Activated T-cell treated with anti-CD3 and anti-CD28 coated beads, Interleukin-2, amount 50 U/mL, for 72 hours (primary cell): ENCODE measurements at places on chromosomes 2 and 18. TPM values are rescaled to one million over a fixed set of nuclear protein-coding genes. Genes with fewer than 3 reads are reported as not detected.

Gene DLX1
- total RNA-seq = 0.24 TPM

Gene ITGA4
- 47.5 TPM for total RNA-seq

- peaks cover 37% of the 10 kb centered on the region for H3K4me1 ChIP-seq
- H3K36me3 ChIP-seq = no peaks in the 10 kb centered on the region
- no peaks in the 10 kb centered on the region for H3K27me3 ChIP-seq
Measured at GRCh38 chr2:239201884-239202283, 198.9 kb downstream of the HDAC4 start.

- H3K27ac ChIP-seq = no peak overlapping the region
- H3K4me3 ChIP-seq = no peak overlapping the region
- H3K36me3 ChIP-seq = peaks cover 11% of the 10 kb centered on the region
Measured at GRCh38 chr2:237552908-237553307, 13.5 kb upstream of the PRLH start.

DNA sequence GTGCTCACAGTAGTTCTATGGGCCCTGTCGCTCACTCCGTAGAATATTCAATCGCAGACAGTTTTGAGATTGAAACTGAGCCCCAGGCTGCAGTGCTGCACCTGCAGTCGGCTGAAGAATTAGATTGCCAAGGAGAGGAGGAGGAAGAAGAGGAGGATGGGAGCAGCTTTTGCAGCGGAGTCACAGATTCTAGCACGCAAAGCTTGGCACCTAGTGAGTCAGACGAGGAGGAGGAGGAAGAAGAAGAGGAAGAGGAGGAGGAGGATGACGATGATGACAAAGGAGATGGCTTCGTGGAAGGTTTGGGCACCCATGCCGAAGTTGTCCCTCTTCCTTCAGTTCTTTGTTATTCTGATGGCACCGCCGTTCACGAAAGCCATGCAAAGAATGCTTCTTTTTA is 115.2 kb downstream of the GALNT3 start:
- H3K36me3 ChIP-seq = no peaks in the 10 kb centered on the region
- no peak overlapping the region for H3K27ac ChIP-seq
- peaks cover 2% of the 10 kb centered on the region for H3K27me3 ChIP-seq
- no peaks in the 10 kb centered on the region for H3K4me1 ChIP-seq
- no peak for DNase-seq
- no peak overlapping the region for H3K4me3 ChIP-seq
